Chondrocyte (in vitro differentiated cells): ENCODE measurements at places on chromosomes 13 and 19. TPM values are rescaled to one million over a fixed set of nuclear protein-coding genes. Genes with fewer than 3 reads are reported as not detected.

DNA sequence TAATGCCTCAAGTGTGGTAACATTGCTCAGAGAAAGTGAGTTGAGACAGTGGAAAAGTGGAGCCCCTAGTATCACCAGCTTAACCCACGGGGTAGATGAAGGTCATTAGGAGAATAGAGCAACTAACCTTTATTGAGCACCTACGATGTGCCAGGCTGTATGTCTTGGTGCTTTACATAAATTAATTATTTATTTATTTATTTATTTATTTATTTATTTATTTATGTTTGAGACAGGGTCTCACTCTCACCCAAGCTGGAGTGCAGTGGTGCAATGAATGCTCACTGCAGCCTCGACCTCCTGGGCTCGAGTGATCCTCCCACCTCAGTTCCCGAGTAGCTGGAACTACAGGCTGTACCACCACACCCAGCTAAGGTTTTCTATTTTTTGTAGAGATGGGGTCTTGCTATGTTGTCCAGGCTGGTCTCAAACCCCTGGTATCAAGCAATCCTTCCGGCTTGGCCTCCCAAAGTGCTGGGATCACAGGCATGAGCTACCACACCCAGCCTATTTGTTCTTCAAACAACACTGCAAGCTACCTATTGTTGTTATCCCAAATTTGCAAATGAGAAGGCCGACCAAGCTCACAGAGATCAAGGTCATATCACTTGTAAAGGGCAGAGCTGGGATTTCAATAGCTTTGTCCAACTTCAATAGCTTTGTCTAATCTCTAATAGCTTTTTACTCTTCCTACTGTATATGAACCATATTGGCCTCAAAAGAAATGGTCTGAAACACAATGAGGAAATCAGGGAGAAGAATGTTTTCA lies 79.4 kb downstream of the TM9SF2 start:
- DNase-seq, result no peak

DNA sequence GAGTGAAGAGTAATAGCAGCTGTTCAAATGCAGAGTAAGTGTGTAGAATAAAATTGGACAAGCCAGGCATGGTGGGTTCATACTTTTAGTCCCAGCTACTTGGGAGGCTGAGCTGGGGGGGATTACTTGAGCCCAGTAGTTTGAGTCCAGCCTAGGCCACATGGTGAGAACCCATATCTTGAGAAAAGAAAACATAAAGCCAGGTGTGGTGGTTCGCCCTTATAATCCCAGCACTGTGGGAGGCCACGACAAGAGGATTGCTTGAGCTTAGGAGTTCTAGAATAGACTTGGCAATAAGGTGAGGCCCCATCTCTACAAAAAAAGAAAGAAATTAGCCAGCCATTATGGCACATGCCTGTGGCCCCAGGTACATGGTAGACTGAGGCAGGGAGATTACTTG lies 1241.1 kb downstream of the UQCRFS1 start:
- no peak for DNase-seq

GRCh38 chr13:90706631-90707030 lies 640.9 kb upstream of the MIR17HG start:
- DNase-seq, result no peak

- no peak for DNase-seq
These were observed 29.2 kb downstream of the GPR180 start for GRCh38 chr13:94630858-94631257.

DNA sequence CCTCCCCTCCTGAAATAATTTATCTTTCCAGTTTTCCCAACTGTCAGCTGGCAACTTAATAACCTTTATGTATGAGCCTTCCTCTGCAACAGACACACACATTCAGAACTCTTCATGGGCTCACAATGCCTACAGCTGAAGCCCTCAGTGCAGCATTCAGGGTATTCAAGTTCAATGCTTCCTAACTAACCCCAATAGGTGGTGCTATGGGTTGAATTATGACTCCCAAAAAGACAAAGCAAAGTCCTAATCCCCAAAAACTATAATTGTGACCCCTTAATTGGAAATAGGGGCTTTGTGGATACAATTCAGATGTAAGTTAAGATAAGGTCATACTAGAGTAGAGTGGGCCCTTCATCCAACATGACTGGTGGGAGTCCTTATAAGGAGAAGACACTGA lies 202.2 kb downstream of the SUCLA2 start:
- DNase-seq, result no peak

GRCh38 chr19:4059453-4059871 lies 7.2 kb downstream of the ZBTB7A start:
- DNase-seq, result no peak

- no peak for DNase-seq
These were observed 5.0 kb upstream of the C19orf33 start for GRCh38 chr19:38298821-38299680.

DNA sequence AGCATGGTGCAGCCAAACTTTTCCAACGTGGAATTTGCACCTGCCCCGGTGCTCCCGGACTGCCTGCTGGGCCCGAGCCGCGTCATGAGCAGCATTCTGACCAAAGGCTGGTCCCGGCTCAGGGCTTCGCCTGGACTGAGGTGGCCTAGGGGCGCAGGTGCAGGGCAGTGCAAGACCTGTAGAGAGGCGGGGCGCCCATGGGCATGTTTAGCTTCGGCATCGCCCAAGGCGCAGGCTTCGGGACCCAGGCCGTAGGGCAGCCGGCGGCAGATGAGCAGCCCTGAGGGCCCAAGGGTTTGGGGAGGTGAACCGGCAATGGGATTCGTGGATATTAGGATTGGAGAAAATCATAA lies 23.8 kb downstream of the LRFN3 start:
- DNase-seq, result no peak

DNA sequence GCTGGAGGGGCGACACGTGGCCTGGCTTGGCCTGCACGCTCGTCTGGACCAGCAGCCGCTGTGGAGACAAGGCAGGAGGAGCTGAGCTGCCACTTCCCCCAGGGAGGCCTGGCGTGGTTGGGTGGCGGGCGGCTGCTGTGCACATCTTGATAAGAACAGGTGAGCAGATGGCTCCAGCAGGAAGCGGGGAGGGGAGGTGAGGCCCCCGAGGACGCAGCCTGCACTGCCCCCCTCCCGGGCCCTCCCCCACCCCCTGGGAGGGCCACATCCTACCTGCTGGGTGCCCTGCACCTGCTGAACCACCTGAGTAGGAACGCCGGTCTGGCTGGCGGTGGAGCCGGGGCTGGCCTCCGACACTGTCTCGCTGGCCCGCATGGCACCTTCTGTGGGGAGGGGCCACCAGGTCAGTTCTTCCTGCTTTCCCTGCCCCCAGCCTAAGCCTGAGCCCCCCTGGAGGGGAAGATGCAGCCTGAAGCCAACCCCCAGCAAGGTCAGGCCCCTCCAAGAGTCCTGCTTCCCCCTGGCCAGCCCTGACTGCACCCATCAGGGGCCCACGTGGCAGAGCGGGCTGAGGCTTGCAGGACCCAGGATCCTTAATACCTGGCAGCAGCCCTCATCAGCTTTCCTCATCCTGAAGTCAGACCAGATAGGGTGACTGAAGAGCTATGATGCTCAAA lies 22.8 kb downstream of the RFX1 start:
- DNase-seq, result no peak

GRCh38 chr19:5927441-5927821 lies 13.4 kb downstream of the CAPS start:
- no peak for DNase-seq

DNA sequence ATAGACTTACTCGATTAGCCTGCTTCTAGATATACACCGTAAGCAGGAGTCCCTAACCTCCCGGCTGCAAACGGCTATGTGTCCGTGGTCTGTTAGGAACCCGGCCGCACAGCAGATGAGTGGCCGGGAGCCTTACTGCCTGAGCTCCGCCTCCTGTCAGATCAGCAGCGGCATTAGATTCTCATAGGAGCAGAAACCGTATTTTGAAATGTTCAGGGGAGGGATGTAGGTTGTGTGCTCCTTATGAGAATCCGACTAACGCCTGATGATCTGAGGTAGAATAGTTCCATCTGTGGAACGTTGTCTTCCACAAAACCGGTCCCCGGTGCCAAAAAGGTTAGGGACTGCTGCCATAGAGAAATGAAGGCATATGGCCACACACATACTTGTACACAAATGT lies 1491.9 kb downstream of the SLITRK5 start:
- DNase-seq, result no peak

DNA sequence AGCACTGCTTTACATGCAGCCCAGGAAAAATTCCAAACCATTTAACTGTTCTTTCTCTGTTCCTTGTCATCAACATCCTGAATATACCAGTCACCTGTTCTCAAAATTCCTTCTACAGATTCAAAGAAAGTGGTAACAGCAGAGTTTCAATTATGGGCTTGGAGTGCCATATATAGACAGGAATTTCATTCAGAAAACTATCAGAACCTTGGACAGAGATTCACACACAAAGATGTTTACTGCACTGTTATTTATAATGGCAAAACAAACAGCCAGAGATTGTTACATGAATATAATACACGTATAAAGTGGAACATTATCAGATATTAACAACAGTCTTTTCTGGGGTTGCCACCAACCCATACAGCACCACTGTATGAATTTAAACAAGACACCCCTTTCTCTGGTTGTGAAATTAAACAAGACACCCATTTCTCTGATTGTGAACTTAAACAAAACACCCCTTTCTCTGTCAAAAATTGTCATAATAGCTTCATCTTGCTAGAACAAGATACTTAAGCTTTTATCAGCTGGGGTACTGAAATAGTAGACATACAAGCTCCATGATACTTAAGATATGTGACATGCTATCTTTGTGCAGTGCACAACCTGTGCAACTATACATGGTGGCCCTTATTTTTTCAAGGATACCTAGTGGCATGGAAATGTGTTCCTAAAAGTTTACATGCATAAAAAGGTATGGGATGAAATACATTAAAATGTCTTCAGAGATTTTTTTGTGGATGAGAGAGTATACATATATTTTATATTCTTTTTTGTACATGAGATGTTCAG lies 12.6 kb downstream of the CACNA1A start:
- DNase-seq, result no peak

- no peak for DNase-seq
These were observed 3.5 kb downstream of the MKNK2 start for GRCh38 chr19:2047449-2048103.

- no peak for DNase-seq
These were observed 19.2 kb downstream of the LSM14A start for GRCh38 chr19:34191355-34191962.

The CDC37 gene
- total RNA-seq, result 137 to 159 TPM (median 141 TPM) in 3 replicates

The CLDN10 gene
- not detected in 3 replicates for total RNA-seq

The SPRED3 gene
- 3.2 to 4.6 TPM (median 4.6 TPM) in 3 replicates for total RNA-seq

The CYP4F2 gene
- not detected in 3 replicates for total RNA-seq

The COL4A1 gene
- 2,319 to 5,210 TPM (median 5,209 TPM) in 3 replicates for total RNA-seq

The IFNL1 gene
- total RNA-seq, result not detected in 3 replicates

The DLL3 gene
- 0.92 to 1.3 TPM (median 1.00 TPM) in 3 replicates for total RNA-seq
